ENCODE measurements at places on chromosomes 16 and 17.

GRCh38 chr16:31529108-31529936 lies 1.6 kb downstream of the AHSP start:
- DNase-seq: no peak

DNA sequence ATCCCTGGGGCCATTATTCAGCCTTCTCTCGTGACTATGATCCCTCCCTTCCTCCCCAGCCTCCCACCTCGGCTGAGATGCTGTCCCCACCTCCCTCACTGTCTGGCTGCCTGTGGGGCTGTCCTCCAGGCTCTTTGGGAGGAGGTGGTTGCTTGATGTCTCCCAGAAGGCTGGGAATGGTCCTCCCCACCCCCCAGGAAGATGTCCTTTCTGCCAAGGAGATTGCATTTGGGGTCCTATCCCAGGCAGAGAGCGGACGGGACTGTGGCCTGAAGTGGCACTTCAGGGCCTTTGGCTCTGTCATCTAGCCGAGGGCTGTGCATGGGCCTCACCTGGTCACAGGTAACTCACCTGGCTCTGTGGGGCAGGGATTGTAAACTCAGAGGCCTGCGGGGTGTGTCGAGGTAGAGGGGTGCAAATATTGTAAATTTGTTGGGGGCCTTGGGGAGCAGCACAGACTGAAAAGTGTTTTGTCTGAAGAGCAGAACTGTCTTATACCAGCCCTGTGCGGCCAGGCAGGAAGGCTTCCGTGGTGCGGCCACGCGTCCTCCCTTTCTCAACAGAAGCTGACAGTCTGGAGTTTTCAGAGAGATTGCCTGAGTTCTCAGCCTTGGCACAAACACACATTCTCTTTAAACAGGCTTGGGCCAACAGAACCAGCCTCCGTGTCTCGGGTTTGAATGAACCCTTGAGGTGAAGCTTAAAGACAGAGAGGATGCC lies 177.9 kb downstream of the SEC14L1 start:
- DNase-seq: no peak

DNA sequence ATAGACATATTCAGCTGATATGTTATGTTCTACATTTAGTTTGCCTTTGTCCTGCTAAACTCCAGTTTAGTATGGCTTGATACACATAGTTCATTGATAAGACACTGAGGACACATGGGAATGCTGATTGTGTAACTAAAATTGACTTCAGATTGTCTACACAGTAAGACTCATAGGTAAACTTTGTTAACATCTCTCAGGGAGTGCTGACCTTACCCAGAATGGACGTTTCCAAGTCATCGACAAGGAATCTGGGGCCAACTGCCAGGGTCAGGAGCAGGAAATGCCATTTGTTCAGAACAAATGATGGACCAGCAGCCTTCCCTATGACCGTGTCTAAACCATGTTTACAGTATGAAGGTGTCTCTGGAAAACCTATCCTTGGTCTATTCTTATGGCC lies 58.7 kb downstream of the DYNLRB2 start:
- DNase-seq: no peak

- no peak for DNase-seq
Measured at GRCh38 chr16:29898804-29899515, 390 bp downstream of the SEZ6L2 start.

DNA sequence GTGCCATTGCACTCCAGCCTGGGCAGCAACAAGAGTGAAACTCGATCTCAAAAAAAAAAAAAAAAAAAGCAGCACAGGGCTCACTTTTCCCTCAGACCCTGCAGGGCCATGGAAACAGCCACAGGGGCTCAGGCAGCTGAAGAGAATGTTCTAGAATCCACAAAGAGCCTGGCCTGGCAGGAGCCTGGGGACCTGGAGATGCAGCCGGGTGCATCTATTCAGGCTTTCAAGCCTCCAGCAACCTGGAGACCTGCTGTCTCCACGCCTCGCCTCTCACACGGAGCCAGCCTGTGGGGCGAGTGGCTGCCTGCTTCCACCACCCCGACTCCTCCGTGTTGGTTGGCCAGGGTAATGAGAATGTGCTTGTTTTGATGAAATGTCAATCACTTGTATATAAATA lies 44.0 kb upstream of the MEAK7 start:
- DNase-seq: no peak

DNA sequence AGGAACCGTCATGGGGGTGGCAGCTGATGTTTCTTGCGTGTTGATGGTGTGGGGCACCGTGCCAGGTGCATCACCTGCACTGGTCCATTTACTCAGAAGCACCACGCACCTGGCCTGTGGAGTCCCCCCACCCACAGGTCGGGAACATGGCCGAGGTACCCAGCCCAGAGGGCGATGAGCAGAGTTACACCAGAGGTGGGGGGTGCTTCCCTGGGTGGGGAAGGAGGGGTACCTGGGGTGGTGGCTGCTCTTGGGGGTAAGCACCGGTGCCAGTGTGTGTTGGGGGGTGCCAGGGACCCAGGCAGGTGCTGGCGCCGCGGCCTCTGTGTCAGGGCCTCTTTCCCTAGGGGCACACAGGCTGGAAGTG lies 5.0 kb upstream of the ZNF750 start:
- no peak for DNase-seq

DNA sequence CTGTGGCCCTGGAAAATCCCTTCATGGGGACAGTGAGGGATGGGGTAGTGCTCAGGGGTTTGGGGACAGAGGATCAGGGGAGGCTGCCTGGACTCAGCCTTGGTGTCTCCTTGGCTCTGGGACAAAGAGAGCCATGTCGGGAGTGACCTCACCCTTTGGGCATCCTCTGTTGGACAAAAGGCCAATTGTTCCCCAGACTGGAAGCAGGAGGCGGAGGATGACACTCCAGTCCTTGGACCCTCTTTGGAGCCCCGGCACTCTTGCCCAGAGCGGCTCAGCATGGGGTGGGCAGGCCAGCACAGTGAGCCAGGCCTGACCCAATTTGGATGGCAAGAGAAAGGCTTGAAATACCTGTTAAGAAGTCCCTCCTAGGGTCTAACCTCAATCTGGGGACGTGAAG lies 39.4 kb upstream of the PHB1 start:
- DNase-seq: no peak

DNA sequence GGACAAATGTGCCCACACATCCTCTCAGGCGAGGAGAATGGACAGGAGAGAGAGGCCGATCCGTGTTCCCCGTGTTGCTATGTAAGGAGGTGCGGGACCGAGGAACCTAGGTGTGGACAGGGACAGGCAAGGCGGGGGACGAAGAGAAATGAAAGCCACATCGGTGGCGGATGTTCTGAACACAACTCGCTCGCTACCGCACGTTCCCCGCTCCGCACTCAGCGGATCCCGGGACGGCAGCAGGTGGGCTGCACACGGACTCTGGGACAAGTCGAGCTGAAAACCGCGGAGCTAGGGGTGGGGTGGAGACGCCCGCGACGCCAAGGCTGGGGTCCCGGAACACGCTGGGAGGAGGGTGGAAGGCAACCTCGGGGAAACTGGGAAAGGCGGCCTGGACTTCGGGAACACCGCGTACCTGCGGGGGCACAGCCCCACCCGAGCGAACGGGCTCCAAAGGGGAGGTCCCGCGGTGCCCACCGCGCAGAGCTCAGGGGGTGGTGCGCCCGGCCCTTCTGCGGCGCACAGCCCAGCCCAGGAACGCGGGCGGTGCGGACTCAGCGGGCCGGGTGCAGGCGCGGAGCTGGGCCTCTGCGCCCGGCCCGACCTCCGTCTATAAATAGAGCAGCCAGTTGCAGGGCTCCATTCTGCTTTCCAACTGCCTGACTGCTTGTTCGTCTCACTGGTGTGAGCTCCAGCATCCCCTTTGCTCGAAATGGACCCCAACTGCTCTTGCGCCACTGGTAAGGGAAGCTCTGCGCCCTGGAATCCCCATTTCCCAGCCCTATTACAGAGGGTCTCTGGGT lies at the start of gene MT1E:
MT1E (plus strand) TSS at position 642 of the 803 bp plus-strand sequence; CDS start at position 713, 71 bp downstream.
- DNase-seq: no peak

GRCh38 chr16:68519225-68519745 lies 19.8 kb upstream of the ZFP90 start:
- DNase-seq: no peak

DNA sequence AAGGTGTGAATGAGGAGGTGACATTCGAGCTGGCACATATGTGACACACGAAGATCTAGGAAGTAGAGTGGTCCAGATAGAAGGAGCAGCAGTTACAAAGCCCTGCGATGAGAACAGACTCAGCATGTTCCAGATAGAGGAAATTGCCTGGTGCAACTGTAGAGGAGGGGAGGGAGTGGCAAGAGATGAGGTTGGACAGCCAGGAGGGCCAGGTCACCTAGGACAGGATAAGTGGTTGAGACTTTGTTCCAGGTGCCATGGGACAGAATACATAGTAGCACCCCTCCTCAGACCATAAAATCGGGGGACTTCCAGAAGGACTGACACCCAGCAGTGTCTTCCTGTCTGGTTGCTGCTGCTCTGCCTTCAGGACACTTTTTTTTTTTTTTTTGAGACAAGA lies 11.0 kb upstream of the CENPT start:
- DNase-seq: no peak

GRCh38 chr17:82110298-82110697 lies 12.3 kb upstream of the FASN start:
- no peak for DNase-seq

GRCh38 chr16:21683184-21683583 lies 19.4 kb downstream of the OTOA start:
- DNase-seq: no peak

DNA sequence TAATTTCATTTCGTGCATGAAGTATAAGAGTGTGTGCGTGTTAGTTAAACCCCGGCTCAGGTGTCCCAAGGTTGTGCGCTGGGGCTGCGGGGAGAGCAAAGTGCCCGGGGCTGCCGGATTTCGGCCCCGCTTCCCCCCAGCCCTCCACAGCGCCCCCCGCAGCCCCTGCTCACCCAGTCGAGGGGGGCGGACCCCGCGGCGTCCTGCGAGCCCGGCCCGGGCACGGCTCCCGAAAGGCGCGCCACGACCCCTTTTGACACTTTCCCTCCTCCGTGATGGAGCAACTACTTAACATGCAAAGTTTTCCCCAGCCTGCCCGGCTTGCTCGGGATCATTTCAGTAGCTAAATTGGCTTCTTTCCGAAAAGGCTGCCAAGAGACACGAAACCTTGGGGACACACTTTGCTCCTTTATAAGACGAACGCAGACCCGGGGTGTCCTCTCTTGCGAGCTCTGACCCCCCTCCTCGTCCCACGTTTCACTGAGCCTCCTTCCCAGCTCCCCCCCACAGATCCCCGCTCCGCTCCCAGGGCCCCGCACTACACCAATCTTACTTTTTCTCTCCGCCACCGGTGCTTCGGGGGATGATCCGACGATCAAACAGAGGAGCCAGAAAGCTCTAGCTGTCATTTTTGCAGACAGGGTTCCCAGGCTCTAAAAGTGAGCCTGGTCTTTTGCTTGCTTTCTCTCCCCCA lies 552 bp downstream of the C17orf58 start:
- peak; percentile 52 for DNase-seq

GRCh38 chr16:25553711-25554436 lies 137.9 kb upstream of the HS3ST4 start:
- DNase-seq: no peak

DNA sequence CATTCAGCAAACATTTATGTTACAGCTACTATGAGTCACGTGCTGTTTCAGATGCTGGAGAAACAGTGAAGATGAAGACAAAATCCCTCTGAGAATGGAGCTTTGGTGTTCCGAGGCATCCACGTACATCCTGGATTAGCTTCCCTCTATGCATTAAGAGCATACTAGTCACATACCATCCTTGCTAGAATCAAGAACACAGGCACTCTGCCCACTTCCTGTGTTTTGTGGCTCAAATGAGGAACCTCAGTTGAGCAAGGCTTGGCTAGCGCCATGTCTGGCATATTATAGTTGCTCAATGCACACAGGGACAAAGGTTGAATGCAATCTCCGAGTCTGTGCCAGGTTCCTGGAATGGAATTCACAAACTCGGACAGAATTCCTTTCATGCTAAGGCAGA lies 297.5 kb downstream of the XYLT1 start:
- DNase-seq: no peak

DNA sequence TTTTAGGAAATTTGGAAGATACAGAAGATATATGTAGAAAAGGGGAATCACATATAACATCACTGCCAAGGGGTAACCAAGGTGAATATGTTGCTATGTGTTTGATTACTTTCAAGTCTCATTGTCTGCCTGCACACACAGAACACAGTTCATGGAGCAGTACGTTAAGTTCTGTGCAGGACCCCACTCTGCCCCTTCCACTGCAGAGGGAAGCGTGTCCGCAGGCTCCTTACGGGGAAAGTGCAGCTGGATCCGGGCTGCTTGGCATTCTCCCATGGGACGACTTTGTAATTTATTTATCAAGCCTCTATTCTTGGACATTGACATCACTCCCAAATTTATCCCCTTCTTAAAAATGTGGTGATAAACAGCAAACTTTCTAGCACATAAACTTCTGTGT lies 226.8 kb downstream of the FOXL1 start:
- DNase-seq: no peak

- DNase-seq: no peak
Measured at GRCh38 chr16:68332411-68333121, 21.7 kb downstream of the PRMT7 start.

- DNase-seq: no peak
Measured at GRCh38 chr16:63410594-63410993, 1374.4 kb upstream of the CDH8 start.

DNA sequence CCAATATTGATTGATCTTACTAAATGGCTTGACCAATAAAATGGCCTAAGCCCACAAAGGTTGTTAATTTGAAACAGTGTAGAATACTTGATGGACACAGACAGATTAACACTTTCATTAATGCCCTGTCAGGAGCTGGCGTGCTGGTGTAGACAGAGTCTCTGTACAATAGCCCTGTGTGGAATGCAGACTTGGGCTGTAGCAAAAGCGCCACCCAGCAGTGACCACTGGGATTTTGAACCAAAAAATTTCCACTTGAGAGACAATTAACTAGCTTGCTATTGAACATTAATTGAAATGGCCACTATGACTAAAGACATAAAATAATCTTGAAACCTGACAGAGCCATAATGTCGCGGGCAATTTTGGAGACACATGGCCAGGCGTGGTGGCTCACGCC lies 19.7 kb upstream of the GUCY2D start:
- DNase-seq: no peak

GRCh38 chr17:79563237-79564013 lies 47.4 kb downstream of the RBFOX3 start:
- DNase-seq: no peak

DNA sequence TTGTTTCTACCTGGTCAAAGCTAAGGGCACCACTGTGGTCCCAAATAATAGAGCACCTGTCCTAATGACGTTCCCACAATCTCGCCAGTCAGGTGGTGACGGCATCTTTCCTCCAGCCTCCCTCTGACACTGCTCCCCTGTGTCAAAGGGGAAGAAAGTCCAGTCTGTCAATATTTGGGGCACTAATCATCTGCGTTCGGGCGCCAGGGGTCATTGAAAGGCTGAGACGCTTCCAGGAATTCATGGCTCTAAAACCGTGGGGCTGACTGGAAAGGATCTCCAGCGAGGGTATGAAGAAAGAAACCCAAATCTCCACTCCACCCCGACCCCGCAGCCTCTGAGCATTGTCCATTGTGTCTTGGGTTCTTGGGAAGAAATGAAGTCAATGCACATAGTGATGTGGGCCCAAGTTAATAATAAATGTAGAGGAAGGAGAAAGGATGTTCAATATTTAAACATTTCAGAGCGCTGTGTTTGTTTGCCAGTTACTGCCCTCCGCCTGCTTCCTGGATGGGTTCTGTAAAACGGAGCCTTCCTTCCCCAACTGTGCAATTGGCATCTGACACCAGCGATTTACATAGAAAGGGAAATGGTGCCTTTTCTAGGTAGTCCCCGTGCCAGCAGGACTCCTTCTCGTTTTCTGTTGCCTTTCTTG lies 103.2 kb downstream of the SOCS1 start:
- no peak for DNase-seq
